Parietal lobe (tissue), 2 donors: ENCODE measurements at places on chromosomes 2 and 18. TPM values are rescaled to one million over a fixed set of nuclear protein-coding genes. Genes with fewer than 3 reads are reported as not detected.

The KCNF1 gene
- 21.6 TPM for total RNA-seq

The BOLL gene
- total RNA-seq: not detected

The SNORC gene
- 2.8 TPM for total RNA-seq

The MAB21L4 gene
- not detected for total RNA-seq

The MEP1B gene
- not detected for total RNA-seq

The SKOR2 gene
- total RNA-seq: not detected

The NAB1 gene
- 56.7 TPM for total RNA-seq
